NCI-H69 (cell line): ENCODE measurements at places on chromosomes 6 and 20.

DNA sequence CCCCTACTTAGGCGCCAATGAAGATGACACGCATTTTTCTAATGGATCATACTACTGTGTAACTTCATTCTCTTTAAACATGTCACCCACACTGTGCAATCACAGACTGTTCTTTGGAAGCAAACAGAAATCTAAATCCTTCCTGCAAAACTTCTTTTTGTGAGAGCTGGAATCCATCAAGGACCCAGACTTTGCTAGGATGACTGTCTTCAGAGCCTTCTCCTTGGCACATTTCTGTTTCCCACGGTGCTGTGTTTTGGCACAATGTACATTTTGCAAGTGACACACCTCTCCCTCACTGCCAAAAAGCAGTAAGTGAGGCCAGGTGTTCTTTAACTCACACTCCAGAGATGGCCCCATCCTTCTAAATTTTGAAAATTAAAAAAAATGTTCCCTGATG lies 21.7 kb upstream of the TAGAP start:
- DNase-seq: no peak

DNA sequence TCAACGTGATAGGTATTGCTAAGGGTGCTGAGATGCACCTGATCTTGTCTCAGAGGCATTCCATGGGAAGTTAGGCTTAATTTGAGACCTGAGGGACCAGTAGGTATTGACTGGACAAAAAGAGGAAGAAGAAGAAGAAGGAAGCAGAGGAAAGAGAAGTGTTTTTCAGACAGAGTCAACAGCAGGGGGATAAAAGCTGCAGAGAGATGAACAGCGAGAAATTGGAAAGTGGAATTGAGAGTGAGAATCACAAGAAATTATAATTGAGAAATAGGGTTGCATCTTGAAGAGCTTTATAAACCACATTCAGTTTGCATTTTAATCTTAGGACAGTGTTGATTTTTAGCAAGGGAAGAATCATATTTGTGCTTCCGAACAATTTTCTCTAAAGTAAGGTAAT lies 254.0 kb downstream of the CD83 start:
- DNase-seq: no peak

- DNase-seq: no peak
These were observed 53.9 kb downstream of the ECT2L start for GRCh38 chr6:138849791-138850190.

DNA sequence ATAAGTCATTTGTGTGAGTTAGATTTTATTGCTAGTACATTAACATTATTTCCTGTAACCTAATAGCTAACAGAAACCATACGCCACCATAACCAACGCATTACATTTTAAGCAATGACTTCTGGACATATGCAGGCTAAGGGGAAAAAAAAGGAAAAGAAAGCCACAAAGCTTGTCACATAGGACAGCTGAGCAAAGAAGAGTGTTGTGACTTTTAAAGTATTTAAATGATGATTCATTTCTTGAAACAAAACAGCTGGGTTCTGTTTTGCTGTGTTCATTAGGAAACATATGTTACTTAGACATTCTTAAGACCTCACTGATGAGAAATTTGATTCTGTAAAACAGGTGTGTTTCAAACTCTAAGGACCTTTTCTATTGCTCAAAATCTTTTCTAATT lies 171.4 kb downstream of the COL9A1 start:
- no peak for DNase-seq

- DNase-seq: no peak
These were observed 11.1 kb upstream of the SLC16A10 start for GRCh38 chr6:111076024-111076695.

DNA sequence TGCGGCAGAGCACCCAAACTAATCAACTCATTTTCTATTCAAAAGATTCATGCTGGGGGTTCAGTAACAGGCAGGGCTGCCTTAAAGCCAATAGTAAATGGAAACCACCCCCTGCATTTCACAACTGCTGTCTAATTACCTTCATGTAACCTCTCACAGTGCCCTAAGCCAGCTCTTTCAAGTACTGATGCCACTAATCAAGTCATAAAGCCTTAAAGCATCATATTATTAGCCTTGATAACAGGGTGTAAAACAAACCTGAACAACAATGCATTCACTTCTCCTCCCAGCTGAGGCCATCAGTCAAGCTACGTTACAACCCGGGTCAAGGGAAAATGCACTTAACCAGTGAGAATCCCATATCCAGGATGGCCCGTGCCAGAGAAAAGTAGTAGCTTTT lies 33.0 kb downstream of the TRERF1 start:
- peak; percentile 99 for DNase-seq

DNA sequence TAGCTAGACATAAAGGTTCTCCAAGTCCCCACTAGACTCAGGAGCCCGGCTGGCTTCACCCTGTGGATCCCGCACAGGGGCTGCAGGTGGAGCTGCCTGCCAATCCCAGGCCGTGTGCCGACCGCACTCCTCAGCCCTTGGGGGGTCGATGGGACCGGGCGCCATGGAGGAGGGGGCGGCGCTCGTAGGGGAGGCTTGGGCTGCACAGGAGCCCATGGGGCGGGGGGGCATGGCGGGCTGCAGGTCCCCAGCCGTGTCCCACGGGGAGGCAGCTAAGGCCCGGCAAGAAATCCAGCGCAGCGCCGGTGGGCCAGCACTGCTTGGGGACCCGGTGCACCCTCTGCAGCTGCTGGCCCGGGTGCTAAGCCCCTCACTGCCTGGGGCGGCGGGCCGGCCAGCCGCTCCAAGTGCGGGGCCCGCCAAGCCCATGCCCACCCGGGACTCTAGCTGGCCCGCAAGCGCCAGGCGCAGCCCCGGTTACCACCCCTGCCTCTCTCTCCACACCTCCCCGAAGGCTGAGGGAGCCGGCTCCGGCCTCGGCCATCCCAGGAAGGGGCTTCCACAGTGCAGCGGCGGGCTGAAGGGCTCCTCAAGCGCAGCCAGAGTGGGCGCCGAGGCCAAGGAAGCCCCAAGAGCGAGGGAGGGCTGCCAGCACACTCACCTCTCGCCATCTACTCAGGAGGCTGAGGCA lies 26.5 kb upstream of the ID1 start:
- DNase-seq: no peak

GRCh38 chr6:161210857-161211256 lies 63.0 kb downstream of the AGPAT4 start:
- no peak for DNase-seq

- no peak for DNase-seq
These were observed 52.7 kb downstream of the VAPB start for GRCh38 chr20:58441723-58442122.

DNA sequence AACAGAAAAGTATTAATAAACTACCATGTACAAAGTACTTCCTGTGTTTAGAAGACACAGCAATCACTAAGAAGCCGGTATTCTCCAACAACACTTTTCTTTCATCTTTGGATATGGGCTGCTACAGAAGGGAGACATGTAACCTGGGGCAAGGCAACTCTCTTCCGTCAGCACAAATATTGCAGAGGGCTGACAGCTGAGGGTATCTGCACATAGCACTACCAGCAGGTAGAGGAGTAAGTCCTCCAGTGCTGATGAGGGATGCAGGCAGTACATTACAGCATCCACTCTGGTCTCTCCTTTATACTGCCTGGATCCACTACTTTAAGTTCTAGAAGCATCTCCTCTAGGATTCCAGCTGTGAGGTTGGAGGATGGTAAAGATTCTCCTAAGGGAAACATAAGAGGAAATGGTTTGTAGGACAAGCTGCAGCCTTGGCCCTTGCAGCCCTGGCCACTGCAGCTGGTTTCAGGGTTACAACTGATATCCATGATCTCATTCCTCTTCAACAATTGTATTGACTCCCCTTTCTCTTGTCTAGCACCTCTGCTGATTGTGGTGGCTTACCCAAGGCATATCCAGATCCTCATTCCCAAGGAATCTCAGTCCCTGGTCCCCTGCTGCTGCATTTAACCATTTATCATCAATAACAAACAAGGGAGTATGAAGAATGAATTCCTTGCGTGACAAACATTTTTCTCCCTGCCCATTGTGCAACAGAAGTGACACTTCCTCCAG lies 110.7 kb upstream of the ADGRF1 start:
- no peak for DNase-seq

DNA sequence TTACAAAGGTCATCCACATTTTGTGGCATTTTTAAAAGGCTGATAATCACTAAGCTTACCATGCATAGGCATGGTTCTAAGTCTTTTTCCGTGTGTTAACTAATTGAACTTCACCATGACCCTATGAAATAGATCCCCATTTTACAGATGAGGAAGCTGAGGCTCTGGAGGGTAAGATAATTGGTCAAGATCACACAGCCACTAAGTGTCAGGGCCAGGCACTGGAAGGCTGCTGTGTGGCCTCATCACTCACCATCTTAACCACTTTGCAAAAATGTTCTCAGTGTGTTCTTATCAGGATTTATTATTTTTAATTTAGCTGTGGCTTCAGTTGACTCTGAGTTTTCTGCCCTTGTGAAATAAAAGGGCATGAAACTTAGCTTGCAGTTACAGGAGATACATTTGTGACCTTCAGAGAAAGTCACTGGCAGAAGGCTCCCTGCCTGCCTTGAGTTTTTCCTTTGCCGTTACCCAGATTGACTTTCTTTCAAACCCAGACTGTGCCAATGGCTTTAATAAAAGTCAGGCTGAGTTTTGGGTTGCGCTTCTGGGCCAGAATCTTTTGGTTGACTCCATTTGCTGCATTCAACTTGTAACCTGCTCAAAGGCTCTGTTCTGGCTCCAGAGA lies 82.0 kb downstream of the EZR start:
- no peak for DNase-seq

DNA sequence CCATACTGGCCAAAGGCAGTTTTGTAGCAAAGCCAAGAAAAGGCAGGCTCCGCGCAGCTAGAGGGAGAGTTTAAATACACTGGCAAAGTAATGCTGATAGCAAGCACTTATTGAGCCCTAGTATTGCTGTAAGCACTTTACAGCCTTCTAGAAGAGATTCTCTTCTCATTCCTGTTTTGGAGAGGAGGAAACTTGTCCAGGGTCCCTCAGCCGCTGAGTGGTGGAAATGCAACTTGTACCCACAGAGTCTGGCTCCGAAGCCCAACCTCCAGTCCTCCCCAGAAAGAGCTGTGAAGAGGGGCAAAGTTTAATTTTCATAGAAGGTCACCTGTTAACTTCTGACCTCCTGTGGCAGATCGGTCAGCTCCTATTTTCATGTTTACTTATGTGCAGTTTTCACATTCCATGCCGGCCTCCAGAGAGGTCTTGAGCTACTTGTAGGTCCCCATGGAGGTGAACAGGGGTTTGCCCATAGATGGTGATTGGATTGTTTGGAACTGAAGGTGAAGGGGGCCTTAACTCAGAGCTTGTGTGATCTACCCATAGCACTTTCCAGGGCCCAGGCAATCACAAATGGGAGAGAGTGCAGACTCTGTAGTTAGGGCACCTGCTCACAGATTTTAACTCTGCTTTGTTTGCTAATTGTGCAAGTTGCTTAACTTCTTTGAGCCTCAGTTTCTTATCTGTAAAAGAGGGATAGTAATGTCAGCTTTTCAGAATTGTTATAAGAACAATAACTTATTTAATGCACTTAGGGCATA lies 70.7 kb downstream of the LYRM2 start:
- DNase-seq: peak; percentile 32

DNA sequence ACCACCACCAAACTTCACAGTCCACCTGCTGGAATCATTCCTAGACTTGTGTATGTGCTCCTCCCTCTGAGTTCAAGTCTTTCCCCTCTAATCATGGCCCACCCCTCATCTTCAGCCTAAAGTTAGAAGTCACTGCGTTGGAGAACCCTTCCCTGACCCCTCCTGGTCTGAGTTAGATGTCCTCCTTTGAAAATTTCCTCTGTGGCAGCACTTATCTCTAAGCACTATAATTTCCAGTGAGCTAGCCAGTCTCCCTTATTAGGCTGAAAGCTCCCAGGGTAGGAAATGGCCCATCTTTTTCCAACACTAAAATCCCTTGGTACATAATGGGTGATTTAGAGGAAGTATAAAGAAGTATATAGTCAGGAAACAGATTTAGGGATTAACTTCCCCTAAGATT lies 63.2 kb downstream of the SESN1 start:
- peak; percentile 45 for DNase-seq

DNA sequence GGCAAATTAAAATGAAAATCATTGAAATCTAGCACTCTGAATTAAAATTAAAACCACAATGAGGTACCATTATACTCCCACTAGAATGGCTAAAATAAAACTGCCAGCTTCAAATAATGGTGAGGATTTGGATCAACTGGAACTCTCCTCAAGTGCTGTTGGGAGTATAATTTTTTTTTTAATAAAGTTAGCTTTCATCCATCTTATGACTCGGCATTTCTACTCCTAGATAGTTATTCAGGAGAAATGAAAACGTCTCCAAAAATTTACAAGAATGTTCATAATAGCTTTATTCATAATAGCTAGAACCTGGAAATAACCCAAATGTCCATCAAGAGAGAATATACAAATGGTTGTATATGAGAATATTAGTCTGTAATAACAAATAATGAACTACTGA lies 63.2 kb downstream of the ASXL1 start:
- no peak for DNase-seq

DNA sequence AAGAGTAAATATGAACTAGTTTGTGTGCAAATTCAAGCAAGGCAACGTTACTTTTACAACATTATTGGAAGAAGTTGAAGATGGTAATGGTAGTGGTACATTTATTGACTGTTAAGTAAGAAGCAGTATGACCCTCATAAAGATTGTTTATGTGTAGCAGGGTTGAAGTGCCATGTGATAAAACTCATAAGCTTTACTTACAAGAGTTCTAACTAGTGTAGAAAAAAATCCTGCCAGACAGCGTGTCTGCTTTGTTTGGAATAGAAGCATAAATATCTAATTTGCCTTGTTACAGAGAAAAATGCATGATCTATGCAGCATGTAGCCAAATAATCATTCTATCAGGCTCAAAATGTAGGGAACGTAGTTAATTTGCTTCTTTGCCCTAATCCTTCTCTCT lies 450.8 kb upstream of the SOX4 start:
- no peak for DNase-seq

GRCh38 chr20:23363257-23363649 lies 1.3 kb downstream of the GZF1 start:
- DNase-seq: no peak
